DMS79 treated with DMSO at 0.1 percent for 48 hours (cell line): ENCODE measurements at places on chromosomes 1 and 21.
A peak's percentile ranks its signal among the peaks of the same experiment; 100 is the strongest.

DNA sequence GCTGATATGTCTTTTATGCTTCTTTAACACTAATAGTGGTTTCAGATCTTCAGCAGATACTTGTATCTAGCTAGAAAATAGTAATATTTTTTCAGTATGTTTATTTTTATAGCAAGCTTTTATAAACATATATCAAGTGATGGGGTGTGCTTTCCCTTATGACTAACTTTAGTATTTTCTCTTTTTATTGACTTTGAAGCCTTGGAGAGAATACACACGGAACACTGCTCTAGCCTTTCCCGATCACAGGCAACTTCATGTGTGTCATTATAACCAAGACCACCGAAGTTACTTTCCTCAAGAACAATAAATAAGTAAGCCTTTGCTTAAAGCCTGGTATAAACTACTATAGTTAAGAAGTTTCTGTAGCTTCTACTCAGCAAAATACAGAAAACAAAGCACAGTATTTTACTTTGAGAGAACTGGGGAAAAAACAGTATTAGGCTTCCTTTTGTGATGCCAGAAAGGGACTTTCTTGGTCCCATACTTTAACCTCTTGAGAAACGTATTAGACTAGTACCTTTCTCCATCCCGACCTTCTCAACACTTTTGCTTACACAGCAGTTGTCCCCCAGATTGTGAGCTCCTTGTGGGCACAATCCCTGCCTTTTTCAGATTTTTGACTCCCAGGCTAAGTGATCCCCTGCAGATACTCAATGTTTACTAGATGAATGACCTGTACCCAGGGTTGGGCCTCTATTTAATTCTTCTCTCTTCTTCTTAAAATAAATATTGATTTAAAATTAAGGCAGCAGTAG, 3.3 kb downstream of the ADSS2 start:
- no peak for DNase-seq

GRCh38 chr1:205545991-205546390, 41.5 kb downstream of the CDK18 start:
- DNase-seq: no peak

- no peak for DNase-seq
Measured at GRCh38 chr1:71045463-71046028, 2.1 kb downstream of the PTGER3 start.

- DNase-seq: peak; percentile 78
Measured at GRCh38 chr1:48693674-48694320, 82.9 kb downstream of the BEND5 start.

GRCh38 chr1:13832536-13832935, 132.5 kb downstream of the PRDM2 start:
- DNase-seq: peak; percentile 96
